ENCODE measurements at places on chromosomes 13 and 19.

DNA sequence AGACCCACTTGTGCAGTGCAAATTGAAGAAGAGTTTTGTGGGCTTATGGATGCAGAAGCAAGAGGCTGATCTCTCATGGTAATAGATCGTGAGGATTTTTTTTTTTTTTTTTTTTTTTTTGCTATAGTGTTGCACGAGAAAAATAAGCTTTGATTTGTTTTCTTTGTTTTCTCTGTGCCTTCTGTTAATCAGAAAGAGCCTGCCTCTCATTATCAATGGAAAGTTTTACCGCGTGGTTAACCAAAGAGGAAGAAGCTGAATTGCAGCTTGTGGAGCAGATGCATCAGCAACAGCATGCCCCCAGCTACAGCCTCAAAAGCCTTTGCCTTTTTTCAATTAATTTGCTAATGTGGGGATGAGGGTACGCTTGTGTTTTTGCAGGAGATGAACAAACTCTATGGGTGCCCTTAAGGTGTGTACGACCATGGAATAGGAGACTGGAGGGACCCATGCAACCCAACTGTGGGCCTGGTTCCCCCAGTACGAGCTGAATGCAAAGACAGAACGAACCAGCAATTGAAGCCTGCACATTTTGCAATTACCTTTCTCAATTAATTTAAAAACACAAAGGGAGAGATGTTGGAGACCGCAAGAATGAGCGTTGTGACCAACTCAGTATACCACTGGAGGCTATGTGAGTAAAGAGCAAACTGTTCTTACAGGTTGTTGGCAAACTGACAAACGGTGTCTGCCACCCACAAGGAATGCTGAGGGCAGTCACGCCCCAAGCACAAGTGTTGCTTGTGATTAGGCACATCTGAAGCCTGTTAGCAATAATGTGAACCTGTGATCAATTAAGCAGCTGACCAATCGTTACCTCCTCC lies 58.6 kb upstream of the SPRY2 start:
- H3K27ac ChIP-seq = no peak overlapping the region
- no peak overlapping the region for H3K4me3 ChIP-seq
- H3K27me3 ChIP-seq = peaks cover 2% of the 10 kb centered on the region
- H3K4me1 ChIP-seq = peaks cover 29% of the 10 kb centered on the region
- no peaks in the 10 kb centered on the region for H3K36me3 ChIP-seq

- no peaks in the 10 kb centered on the region for H3K36me3 ChIP-seq
- H3K4me1 ChIP-seq = peaks cover 13% of the 10 kb centered on the region
- DNase-seq = no peak
- H3K4me3 ChIP-seq = no peak overlapping the region
- H3K27me3 ChIP-seq = no peaks in the 10 kb centered on the region
Observed at GRCh38 chr13:40158218-40158617, 502.8 kb downstream of the COG6 start.

DNA sequence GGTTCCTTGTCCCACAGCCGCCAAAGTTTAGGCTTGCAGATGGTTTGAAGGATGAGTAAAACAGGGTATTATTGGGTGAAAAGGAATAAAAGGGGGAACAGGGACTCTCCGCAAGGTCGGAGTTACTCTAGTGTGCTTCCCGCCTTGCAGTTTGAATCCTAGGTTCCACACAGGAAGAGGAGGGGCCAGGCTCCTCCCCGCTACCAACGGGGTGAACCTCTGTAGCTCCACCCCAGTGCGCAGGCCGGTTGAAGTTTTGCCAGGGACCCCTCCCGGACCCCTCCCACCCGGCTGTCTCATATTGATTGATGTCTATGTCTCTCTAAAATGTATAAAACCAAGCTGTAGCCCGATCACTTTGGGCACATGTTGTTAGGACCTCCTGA lies 11.6 kb upstream of the GTF2F2 start:
- peak overlapping the region; percentile 77 for H3K27ac ChIP-seq
- peak overlapping the region; percentile 27 for H3K4me3 ChIP-seq
- peak; percentile 22 for DNase-seq
- peaks cover 17% of the 10 kb centered on the region for H3K4me1 ChIP-seq
- H3K36me3 ChIP-seq = no peaks in the 10 kb centered on the region

- H3K36me3 ChIP-seq = no peaks in the 10 kb centered on the region
- H3K4me1 ChIP-seq = no peaks in the 10 kb centered on the region
- no peak overlapping the region for H3K27ac ChIP-seq
- no peaks in the 10 kb centered on the region for H3K27me3 ChIP-seq
- no peak for DNase-seq
Observed at GRCh38 chr13:67776151-67776550, 546.0 kb upstream of the PCDH9 start.

- H3K4me1 ChIP-seq = no peaks in the 10 kb centered on the region
- no peak overlapping the region for H3K27ac ChIP-seq
- no peak for DNase-seq
- no peaks in the 10 kb centered on the region for H3K36me3 ChIP-seq
- no peaks in the 10 kb centered on the region for H3K27me3 ChIP-seq
Observed at GRCh38 chr13:106151056-106151699, 384.3 kb downstream of the EFNB2 start.

DNA sequence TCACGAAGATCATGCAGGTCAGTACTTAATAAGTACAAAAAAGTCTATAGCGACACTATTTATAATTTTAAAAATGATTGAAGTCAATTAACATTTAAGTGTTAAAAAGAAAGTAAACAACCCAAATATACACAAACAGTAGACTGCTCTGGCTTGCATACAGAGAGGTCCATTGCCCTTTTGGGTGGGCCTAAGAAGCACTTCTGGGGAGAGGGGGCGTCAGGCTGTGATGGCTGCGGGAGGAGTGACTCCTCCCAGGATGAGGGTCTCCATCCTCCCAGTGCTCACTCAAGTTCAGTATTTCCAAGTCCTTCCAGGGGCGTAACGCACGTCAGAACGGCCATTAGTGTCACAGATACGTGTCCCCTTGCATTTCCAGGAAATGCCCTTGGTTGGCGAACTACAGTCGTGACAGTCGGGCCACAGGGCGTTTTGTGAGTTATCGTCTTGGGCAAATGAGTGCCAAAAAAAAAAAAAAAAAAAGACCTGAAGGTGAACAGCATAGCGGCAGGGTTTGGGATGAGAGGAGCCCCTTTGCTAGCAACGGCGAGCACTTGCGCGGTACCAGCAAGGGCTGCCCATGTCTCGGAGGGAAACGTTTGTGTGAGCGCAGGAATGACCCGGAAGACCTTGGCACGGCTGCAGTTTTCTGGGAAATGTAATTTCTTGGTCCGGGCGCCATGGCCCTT lies at the start of gene SCGB2B2:
Gene SCGB2B2, minus strand, starts transcription at position 463 of the 689 bp plus-strand sequence. CDS start 82,596 bp downstream, outside the sequence.
- H3K4me3 ChIP-seq = peak within 1 kb of the TSS; percentile 87
- H3K27me3 ChIP-seq = peaks cover 2% of the 10 kb centered on the region
- DNase-seq = peak; percentile 75
- H3K27ac ChIP-seq = peak within 1 kb of the TSS; percentile 96
- H3K4me1 ChIP-seq = peaks cover 28% of the 10 kb centered on the region
- H3K36me3 ChIP-seq = peaks cover 36% of the 10 kb centered on the region

- H3K36me3 ChIP-seq = peaks cover 15% of the 10 kb centered on the region
- no peak overlapping the region for H3K27ac ChIP-seq
- H3K27me3 ChIP-seq = no peaks in the 10 kb centered on the region
Observed at GRCh38 chr13:21511849-21512248, 52.7 kb upstream of the ZDHHC20 start.

DNA sequence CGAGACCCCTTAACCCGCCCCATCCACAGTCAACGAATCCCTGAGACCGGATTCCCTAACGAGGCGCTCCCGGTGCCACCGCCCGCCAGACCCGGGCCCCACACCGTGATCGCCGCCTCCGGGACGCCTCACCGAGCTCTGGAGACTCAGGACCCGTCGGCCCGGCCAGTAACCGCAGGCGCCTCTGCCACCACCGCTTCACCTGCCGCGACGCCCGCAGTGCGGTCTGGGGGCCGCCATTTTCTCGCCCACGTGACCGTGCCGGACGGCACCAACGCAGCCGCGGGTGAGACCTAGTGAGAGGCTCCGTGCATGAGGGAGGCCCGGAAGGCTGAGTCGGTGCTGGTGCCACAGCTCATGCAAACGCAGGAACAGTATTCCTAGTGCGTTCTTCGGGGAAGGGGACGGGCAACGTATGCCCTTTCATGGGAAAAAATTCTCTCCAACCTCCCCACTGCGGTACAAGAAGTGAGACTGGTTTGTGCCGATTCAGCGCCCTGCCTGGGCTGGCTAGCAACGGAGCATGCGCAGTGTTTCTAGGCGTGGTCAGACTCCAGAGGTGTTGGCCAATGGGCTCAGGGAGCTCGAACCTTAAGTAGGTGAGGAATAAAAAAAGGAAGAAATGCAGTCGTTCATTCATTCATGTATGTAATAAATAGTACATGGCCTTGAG lies at the start of gene DOHH:
Gene DOHH, minus strand, starts transcription at position 246 of the 673 bp plus-strand sequence. CDS start 3,860 bp downstream, outside the sequence.
- DNase-seq = peak; percentile 97
- H3K27me3 ChIP-seq = peaks cover 1% of the 10 kb centered on the region
- H3K27ac ChIP-seq = peak within 1 kb of the TSS; percentile 98
- peak within 1 kb of the TSS; percentile 91 for H3K4me3 ChIP-seq
- peaks cover 16% of the 10 kb centered on the region for H3K36me3 ChIP-seq
- H3K4me1 ChIP-seq = peaks cover 34% of the 10 kb centered on the region

- H3K27ac ChIP-seq = no peak overlapping the region
- H3K36me3 ChIP-seq = no peaks in the 10 kb centered on the region
- H3K4me3 ChIP-seq = no peak overlapping the region
- no peaks in the 10 kb centered on the region for H3K4me1 ChIP-seq
Observed at GRCh38 chr13:93767180-93767916, 540.7 kb downstream of the GPC6 start.

- no peaks in the 10 kb centered on the region for H3K27me3 ChIP-seq
- no peak overlapping the region for H3K27ac ChIP-seq
- H3K36me3 ChIP-seq = no peaks in the 10 kb centered on the region
- H3K4me1 ChIP-seq = no peaks in the 10 kb centered on the region
- DNase-seq = no peak
Observed at GRCh38 chr13:83618966-83619365, 263.3 kb downstream of the SLITRK1 start.

DNA sequence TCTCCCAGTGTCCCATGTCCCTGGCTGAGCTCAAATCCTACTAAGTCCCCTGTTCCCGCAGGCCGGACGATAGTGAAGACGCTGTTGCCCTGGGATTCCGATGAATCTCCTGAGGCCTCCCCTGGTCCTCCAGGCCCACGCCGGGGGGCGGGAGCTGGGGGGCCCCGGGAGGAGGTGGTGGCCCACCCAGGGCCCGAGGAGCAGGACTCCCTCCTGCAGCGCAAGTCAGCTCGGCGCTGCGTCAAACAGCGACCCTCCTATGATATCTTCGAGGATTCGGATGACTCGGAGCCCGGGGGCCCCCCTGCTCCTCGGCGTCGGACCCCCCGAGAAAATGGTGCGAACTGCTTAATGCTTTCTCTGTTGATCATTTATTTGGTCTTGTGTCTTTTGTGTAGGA lies 5.9 kb downstream of the KMT2B start:
- H3K4me3 ChIP-seq = no peak overlapping the region
- no peak overlapping the region for H3K27ac ChIP-seq
- H3K36me3 ChIP-seq = peaks cover 50% of the 10 kb centered on the region
- DNase-seq = no peak
- no peaks in the 10 kb centered on the region for H3K27me3 ChIP-seq
- H3K4me1 ChIP-seq = peaks cover 18% of the 10 kb centered on the region

DNA sequence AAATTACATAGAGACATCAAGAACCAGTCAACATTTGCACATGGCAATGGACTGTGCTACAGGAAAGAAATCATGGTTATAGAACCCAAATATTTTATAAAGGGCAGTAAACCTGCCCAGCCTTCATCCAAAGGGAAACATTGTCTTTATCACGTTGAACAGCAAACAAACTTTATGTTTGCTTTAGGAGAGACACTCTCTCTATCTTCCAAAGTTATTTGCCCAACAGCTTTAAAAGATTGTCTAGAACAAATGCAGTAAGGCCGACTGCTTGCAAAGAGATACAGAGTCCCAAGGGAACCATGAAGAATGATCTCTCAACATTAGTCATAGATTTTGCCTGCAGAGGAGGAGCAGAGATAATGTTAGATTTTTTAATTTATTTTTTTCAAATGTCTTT lies 1323.5 kb upstream of the SLC10A2 start:
- no peak for DNase-seq
- H3K36me3 ChIP-seq = no peaks in the 10 kb centered on the region
- H3K27ac ChIP-seq = no peak overlapping the region
- no peaks in the 10 kb centered on the region for H3K27me3 ChIP-seq

- peaks cover 13% of the 10 kb centered on the region for H3K27me3 ChIP-seq
- no peak overlapping the region for H3K4me3 ChIP-seq
- no peaks in the 10 kb centered on the region for H3K36me3 ChIP-seq
Observed at GRCh38 chr19:29882719-29883105, 59.3 kb upstream of the URI1 start.

GRCh38 chr13:107576430-107576829 lies 638.9 kb downstream of the LIG4 start:
- no peaks in the 10 kb centered on the region for H3K36me3 ChIP-seq
- no peak overlapping the region for H3K4me3 ChIP-seq
- no peak overlapping the region for H3K27ac ChIP-seq
- no peak for DNase-seq

DNA sequence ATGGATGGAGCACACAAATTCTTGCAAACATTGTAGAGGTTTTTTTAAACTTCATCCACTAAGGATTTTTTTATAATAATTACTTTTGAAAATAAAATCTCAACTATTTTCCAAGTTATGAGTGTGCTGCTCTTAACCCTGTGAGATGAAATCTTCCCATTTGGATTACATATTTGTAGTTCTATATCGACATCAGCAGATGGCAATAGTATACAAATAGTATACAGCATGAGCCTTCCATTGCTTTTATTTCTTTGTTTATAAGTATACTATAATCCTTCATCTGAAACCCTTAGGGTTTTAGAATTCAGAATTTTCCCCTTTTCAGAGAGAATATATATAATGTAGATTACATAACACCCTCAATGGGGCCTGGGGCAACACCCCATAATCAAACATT lies 70.5 kb downstream of the GJA3 start:
- no peak overlapping the region for H3K4me3 ChIP-seq
- no peaks in the 10 kb centered on the region for H3K4me1 ChIP-seq
- H3K27me3 ChIP-seq = no peaks in the 10 kb centered on the region
- no peak for DNase-seq
- H3K27ac ChIP-seq = no peak overlapping the region

DNA sequence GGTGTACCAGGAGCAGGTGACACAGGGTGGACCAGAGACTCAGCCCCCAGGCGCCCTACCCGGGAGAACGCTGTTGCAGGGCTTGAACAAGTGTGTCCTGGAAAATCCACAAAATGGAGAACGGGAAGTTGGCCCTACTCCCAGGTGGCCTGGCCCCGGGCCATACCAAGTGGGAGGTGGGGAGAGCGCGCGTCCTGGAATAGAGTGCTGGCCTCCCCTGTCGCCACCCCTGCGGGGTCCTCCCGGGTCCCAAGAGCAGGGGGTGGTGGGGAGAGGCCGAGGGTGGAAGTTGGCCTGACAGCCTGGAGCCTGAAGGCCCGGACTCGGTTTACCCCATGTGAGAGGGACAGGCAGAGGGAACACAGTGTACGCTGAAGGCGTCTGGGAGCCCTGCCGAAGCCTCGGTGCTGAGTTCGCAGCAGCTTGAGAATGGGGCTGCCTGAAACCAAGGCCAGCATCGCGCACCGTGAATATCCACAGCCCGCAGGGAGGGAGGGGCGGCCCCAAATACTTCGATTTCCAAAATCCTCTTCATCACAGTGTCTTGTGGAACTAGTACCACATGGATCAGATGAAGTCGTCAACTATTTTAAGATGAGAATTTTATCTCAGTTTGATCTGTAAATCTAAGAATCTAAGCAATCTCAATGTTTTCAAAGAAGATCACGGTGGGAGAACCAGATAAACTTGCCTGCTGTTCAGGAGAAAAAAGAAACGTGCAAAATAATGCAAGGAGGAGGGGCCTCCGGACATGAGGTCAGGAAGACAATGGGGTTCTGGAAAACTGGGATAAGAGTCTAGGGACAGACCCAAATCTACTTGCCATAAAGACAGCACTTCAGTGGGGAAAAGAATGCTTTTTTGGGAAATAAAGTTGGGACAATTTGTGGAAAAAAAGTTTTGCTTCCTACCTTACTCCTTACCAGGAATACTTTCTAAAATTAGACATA lies 10.4 kb upstream of the KLF16 start:
- H3K27ac ChIP-seq = peak overlapping the region; percentile 95
- H3K27me3 ChIP-seq = no peaks in the 10 kb centered on the region
- no peak for DNase-seq
- peaks cover 16% of the 10 kb centered on the region for H3K36me3 ChIP-seq
- H3K4me3 ChIP-seq = peak overlapping the region; percentile 98
